ENCODE measurements at places on chromosomes 4 and X. TPM values are rescaled to one million over a fixed set of nuclear protein-coding genes. Genes with fewer than 3 reads are reported as not detected.

Gene IL3RA
- 5.5 TPM for total RNA-seq

DNA sequence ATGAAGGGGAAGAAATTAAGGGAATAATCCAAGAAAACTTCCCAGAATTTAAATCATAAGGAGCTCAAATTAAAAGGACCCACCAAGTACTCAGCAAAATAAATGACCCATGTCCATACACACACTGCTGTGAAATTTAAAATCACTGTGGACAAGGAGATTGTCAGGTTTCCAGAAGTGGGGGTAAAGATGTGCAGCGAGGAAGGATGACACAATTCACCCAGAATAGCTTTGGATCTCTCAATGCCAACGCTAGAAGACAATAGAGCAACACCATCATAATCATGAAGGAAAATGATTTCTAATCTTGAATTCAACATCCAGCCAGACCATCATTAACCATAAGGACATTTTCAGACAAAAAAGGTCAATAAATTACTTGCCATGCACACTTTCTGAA lies 65.7 kb downstream of the CASK start:
- no peak for DNase-seq

DNA sequence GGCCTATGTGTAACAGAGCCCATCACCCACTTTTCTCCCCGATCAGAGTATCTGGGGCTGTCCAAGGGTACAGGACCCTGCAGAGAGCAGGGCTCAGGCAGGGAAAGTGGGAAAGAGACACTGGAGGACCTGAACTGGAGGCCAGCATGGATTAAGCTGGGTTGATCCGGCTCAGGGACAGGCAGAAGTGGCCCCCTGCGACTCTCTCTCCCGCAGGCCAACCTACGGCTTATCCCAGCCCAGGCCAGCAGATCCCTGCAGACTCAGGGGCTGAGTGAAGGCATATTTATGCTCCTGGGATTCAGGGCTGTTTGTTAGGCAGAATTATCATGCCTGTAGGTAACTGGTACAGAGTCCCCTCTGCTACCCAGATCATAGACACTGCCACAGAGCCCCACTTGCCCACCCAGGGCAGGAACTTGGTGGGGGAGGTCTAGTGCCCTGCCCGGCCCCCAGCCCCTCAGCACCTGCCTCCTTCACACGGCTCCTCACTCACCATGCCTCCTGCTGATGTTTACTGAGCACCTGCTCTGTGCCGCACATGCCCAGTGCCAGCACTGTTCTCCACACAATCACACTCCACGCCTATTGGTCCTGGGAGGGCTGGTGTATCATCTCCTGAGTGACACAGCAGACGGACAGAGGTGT lies 87.3 kb downstream of the ADRA2C start:
- DNase-seq = no peak

DNA sequence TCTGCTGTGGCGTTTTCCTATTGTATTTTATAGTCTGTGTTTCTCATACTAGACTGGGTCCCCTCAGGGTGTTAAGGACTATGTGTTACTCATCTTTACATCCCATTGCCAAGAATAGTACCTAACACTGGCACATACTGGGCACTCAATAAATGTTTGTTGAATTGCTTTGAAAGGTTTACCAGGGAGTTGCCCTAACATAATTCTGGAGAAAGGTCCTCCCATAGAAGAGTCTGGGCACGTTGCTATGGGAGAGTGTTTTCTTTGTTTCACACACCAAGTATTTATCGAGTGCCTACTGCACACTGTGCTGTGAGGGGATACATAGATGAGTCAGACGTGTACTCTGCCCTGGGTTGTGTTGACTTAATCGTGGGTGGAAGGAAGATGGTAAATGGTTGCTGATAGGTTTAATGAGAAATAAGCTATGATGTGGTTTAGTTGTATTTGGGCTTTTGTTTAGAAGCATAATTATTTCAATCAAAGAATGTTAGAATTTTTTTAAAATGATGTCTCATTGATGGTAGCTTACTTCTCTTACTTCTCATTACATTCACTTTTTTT lies 42.9 kb downstream of the AFF1 start:
- no peak for DNase-seq

DNA sequence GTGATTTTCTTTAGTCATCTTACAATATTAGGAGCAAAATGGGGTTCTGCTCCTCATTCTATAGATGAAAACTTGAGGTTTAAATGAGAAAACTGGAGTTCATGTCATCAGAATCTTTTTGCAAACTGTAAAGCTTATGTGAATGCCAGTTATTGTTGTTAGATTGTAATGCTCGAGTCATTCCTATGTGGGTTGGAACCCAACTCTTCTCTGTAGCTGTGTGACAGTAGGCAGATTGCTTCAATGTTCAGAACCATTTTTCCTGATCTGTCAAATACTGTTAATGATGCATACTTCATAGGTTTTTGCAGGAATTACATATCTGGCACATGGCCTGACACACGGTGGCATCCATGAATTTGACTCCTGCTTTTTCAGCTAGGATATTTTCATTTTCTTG lies 178.9 kb downstream of the RAPGEF2 start:
- no peak for DNase-seq

- peak; percentile 77 for DNase-seq
Measured at GRCh38 chr4:118981839-118982381, 93.3 kb downstream of the SYNPO2 start.
